HepG2 (cell line): ENCODE measurements at places on chromosomes 1 and 21. TPM values are rescaled to one million over a fixed set of nuclear protein-coding genes. Genes with fewer than 3 reads are reported as not detected.
A peak's percentile ranks its signal among the peaks of the same experiment; 100 is the strongest.

FTCD gene
- total RNA-seq, result 78.5 and 105 TPM in 2 replicates

BTBD8 gene
- 1.8 TPM in 2 replicates for total RNA-seq

SLC6A9 gene
- 4.8 and 8.5 TPM in 2 replicates for total RNA-seq

TNFRSF1B gene
- total RNA-seq, result 0.04 TPM in 1 of 2 replicates, not detected in the other

DNA sequence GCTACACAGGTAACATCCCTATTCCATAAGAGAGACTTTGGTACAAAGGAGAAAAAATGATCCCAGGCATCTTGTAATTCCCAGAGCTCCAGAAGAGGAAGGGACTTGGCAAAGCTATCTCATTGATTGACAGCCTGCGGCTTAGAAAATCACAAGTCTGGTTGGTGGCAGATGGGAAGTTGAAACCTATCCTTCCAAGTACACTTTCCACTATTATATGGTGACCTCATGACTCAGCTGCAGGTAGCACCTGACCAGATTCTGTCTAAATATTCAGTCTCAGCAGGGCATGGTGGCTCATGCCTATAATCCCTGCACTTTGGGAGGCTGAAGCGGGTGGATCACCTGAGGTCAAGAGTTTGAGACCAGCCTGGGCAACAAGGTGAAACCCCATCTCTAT, 89.9 kb downstream of the TIAM1 start:
- DNase-seq, result no peak

- DNase-seq, result no peak
These were observed 674 bp downstream of the CEP350 start for GRCh38 chr1:179955287-179955680.

DNA sequence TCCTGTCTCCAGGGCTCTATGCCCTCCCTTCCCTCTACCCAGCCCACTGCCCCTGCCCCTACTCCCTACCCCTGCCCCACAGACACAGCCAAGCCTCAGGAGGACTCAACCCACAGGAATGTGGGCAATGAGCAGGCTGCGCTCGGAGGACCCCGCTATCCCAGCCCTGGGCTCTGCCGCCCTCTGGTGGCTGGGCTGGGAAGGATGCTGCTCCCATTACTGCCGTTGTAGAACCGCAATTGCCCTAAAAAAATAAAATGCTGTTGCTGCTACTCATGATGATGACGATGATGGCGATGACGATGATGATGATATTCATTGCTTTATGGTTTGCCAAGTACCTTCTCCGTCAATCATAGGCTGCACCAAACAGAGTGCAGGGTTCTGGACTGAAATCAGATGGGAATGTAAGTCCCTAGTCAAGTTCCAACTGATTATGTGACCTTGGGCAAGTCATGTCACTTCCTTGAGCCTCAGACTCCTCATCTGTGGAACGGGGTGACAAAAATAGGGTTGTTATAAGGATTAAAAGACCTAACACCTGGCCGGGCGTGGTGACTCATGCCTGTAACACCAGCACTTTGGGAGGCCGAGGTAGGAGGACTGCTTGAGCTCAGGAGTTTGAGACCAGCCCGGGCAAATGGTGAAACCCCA, 24.6 kb downstream of the ARHGEF19 start:
- DNase-seq, result peak; percentile 52

GRCh38 chr1:151570819-151571218, 30.7 kb downstream of the TUFT1 start:
- DNase-seq, result no peak

GRCh38 chr1:48530727-48531351, 58.8 kb upstream of the SPATA6 start:
- DNase-seq, result peak; percentile 59

- peak; percentile 32 for DNase-seq
These were observed 12.3 kb upstream of the GOLT1A start for GRCh38 chr1:204225841-204226735.

GRCh38 chr1:204477036-204477740, 17.4 kb downstream of the PIK3C2B start:
- DNase-seq, result no peak

- DNase-seq, result peak; percentile 6
These were observed 155.2 kb downstream of the DMRTA2 start for GRCh38 chr1:50268049-50268448.

GRCh38 chr1:177937931-177938330, 31.9 kb downstream of the SEC16B start:
- DNase-seq, result no peak

DNA sequence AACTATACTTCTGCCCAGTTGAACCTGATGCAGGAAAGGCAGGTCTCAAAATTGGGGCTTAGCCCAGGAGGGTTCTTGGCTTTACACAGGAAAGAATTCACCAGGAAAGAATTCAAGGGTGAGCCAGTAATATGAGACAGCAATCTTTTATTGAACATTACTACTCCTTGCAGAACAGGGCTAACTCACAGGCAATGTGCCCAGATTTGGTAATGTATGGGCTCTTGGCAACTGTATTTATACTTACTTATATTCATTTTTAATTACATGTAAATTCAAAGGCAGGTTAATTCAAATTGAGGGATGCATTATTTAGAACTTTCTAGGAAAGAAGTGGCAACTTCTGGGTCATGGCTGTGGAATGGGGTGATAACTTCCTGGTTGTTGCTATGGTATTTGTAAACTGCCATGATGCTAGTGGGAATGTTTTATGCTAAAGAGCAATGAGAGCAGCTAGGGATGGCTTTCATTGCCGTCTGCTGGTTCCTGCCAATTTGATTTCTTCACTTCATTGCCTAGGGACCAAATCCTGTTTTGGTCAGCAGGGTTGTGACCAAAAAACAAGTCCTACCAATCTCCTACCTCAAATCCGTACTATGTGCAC, 107.5 kb downstream of the CHRM3 start:
- DNase-seq, result no peak

DNA sequence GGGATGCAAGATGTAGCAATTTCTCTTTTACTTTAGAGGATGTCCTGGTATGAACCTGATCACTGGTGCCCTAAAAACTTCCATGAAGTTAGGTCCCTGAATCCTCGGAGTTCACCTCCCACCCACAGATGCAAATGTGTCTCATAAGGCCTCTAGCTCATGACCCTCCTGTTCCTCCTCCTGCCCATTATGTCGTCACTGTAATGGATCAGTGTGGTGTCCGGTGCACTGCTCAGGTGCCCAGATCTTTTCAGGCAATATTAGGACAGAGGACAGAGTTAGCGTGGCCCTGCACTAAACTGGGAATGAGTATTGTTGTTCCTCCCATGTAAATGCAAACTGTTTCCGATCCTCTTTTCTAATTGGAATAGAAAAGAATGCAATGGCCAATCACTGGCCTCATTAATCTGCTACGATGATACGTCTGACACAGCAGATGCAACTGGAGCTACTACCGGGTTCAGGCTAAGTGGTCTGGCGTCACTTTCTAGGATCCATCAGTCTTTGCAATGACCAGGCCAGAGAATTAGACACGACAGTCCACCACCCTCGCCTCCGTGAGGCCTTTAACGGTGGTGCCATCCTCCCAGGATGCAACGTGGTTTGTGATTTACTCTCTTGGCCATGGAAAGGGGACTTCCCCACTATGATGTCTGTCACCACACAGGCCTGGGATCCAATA, 3.4 kb upstream of the COL6A2 start:
- DNase-seq, result no peak

DNA sequence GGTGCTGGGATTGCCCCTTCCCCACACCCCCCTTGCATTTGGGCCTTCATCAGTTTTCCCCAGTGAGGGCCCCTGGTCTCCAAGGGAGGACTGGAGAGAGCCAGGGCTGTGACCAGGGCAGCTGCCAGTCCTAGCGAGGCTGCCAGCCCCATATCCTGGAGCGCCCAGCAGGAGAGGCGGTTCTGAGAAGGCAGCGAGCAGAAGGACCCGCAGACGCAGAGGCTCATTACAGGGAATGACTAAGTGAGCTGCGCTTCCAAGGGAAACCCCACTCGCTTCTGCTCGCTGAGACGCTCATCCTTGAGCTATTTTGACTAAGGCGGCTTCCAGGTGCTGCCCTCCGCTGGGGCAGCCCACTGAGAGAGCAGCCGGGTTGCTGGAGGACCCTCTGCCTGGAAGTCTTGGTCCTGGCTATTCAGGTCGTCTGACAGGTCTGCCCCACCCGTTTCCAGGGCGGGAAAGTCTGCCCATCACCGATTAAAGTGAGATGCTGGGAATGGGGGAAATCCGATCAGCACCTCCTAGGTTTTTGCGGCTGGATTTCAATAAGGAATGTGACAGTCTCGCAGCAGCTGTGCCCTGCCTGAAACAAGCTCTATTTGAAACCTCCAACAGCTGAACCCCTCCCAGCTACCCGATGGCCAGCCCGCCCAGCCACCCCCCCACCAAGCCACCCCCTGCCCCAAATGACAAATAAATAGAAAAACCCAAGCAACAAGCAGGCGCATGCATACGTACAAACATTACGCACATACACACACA, 2.8 kb downstream of the KCNN3 start:
- no peak for DNase-seq

GRCh38 chr1:94927405-94928175, 680 bp upstream of the CNN3 start:
- peak; percentile 59 for DNase-seq

DNA sequence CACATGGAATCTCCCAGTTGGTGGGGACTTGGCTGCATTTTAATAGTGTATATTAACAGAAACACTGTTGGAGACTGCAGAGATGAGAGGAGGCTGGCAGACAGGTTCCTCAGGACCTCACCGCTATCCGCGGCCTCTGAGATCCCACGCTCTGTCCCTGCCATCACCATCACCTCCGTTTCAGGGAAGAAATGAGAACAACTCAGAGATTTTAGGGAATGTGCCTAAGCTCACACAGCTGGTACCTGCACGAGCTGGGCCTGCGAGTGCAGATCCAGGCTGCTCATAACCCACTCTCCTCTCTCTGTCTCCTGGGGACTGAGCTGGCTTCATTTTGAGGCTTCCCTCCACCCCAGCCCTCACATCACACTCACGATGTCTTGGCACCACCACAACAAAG, 62.0 kb downstream of the UMODL1 start:
- DNase-seq, result no peak

DNA sequence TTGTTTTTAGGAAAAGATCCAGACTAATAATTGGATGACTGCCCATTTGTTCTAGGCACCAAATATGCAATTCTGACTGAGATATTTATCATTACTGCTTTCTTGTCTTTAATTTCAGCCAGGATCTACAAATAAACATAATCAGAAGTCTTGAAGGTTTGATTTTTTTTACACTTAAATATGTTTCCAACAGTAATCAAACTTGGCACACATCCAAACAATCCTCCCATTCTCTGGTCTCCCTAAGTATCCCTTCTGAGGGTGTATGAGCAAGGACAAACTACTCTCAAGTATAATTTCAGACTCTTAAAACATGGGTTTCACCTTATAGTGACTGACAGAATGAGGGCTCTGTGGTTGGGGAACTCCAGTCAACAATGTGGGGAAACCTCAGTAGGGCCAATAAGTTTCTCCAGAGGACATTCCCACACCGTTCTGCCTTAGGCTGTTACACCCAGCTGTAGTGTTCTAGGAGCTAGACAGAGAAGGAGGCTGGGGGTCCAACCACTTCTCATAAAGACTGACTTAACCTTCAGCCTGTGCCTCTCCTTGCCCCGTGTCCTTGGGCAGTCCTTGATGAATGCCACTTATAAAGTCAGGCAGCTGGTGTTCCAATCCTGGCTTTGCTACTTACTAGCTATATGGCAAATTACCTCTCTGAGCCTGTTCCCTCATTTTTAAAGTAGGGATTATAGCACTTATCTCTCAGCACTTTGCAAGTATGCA, 1.5 kb upstream of the PALMD start:
- DNase-seq, result no peak

DNA sequence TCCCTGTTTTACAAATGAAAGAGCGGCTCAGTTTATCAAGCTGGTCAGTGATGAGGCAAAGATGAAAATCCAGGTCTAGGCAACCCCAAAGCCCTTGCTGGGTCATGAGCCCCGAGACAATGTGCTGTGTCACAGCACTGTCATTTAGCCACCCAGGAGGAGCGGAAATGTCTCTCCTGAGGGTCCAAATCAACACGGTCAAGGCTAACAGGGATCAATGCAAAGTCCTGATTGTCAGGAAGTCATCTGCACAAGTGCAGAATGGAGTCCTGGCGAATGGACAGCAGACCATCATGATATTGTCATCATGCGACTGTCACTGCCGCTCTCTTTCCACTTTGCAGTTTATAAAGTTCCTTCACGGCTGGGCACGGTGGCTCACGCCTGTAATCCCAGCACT, 30.2 kb downstream of the NCMAP start:
- DNase-seq, result peak; percentile 35

DNA sequence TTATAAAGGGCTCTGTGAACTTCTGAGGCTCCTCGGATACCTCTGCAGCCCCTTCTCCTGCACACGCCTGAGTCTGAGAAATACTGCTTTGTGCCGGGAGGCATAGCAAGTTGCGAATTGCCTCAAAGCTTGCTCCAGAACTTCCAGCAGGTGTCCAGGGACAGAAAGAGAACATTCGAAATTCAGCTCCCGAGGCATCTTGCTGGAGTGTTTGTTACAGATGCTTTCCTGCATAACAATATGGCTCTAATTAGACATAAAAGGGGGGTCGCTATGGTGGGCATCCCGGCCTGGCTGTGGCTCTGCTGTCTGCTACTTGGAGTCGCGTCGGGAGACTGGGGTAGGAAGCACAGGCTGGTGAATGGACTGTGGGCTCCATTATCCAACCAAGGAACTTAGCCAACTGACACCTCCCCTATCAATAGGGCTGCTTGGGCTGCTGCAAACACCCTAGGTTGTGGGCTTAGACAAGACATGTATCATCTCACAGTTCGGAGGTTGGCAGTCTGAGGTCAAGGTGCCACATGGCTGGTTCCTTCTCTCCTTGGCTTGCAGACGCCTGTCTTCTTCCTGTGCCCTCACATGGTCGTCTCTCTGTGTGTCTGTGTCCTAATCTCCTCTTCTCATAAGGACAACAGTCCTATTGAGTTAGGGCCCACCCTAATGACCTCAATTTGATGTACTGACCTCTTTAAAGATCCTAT, 607.0 kb downstream of the NPHP4 start:
- DNase-seq, result no peak

GRCh38 chr1:8879922-8880676, 1.6 kb upstream of the ENO1 start:
- DNase-seq, result peak; percentile 76
